Panc1 (cell line): ENCODE measurements at places on chromosomes 2 and 18.

DNA sequence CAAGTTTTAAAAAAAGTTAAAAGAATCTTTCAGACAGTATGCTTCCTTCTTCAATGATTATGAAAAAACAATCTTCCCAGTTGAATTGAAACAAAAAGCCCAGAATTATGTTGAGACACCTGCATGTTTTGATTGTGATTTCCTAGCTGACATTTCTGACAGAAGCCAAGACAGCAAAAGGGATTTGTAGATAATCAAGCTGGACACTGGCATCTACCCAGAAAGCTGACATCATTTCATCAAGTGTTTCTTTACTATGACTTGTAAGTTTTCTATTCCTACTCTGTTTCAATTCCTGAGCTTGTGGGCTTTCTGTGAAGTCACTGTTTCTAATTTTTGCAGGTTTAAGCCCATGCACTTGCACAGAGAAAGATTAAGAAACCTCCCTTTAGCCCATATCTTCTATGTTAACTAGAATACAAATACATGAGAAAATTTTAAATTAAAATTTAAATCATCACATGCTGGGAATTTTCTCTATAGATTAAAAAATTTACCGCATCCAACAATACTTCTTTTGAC lies 82.9 kb upstream of the CCDC85A start:
- DNase-seq, result no peak

DNA sequence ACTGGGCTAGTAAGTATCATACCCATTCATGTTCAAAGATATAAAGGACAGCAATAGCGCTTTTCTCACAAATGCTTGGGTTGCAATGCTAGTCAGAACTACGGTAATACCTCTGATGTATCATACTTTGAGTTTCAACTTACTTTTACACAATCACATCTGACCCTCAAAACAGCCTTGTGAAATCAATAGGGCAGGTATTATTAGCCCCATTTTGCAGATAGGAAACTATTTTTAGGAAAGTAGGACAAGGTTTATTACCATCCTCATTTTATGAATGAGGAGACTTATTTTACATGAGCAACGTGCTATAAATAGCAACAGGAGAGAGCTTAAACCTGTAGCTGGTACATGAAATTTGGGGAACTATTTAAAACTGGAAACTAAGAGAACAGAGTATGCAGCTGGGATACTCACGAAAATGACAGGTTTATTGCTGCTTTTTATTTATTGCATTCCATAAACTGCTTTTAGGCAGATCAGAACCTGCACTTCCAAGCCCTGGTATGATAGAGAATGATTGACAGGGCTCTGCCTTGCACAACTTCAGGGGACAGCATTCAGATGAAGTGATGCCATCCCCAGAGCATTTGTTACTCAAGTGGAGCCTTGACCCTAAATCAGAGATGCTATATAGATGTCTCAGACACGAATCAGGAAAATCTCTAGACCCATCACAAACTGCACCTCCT lies 42.4 kb upstream of the PPM1B start:
- no peak for DNase-seq

- DNase-seq, result no peak
Measured at GRCh38 chr2:99537910-99538485, 48.2 kb upstream of the REV1 start.

- no peak for DNase-seq
Measured at GRCh38 chr2:38571193-38571592, 31.5 kb downstream of the HNRNPLL start.

DNA sequence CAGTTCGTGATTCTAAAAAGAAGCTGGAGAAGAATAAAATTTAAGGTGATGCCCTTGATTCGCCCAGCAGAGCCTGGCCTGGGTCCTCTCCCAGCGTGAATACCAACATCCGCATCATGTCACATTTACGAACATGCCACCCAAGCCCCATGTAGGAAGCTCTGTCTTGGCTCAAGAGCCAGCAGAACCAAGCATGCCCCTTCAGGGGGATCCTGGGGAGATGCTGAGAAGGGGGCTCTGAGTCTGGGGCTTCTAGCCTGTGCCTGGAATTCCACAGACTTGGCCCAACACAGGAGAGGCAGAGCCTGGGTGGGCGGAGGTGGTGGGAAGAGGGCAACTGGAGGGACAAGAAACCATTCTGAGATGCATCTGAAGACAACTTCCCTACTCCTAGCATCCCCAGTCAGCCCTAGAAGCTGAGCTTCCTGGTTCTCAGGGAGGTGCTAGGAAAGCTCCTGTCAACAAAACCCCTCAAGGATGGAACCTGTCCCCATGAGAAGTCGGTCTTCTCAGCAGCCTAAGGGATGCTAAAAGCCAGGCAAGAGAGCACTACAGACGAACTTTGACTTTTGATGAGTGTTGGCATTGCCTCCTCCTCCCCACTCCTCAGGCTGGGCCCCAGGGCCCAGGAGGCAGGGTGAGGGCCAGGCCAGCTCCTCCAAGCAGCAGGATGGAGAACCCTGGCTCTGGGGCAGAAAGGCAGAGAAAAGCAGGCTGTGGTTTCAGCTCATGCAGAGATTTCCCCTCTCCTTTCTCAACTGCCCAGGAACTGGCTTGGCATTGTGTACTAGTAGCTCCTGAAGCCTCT lies 57.9 kb downstream of the POLR1A start:
- DNase-seq, result no peak

DNA sequence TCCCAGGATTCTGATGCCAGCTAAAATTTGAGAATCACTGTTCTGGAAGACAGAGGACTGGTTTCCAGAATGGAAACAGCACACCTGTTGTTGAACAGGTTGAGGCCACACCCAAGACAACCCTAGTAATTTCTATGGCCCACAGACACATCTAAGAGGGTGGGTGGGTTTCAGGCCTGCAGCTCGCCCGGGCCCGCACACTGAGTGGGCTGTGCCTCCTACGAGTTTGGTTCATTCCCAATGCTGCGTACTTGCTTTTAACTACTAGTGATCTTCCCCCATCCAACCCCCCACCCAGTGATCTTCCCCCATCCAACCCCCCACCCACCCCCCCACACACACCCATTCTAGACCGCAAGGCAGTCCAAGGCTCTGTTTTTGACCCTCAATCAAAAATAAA lies 1.3 kb upstream of the NFU1 start:
- no peak for DNase-seq

DNA sequence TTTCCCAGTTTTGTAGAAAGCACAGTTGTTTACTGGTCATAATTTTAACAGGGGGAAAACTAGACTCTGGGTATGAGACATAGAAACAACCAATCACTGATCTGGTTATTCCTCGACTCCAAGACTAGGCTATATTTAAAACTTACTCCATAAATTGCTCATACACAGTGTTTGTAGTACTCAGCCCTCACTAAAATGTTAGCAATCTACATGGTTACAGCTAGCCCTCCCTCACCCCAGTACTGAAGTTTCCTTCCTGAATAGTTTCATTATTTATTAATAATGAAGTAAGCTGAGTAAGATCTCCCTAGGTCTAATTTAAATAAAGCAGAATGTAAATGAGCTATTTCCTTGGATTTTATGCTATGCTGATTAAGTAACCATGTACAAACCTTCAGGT lies 275.1 kb downstream of the CDH20 start:
- DNase-seq, result no peak

DNA sequence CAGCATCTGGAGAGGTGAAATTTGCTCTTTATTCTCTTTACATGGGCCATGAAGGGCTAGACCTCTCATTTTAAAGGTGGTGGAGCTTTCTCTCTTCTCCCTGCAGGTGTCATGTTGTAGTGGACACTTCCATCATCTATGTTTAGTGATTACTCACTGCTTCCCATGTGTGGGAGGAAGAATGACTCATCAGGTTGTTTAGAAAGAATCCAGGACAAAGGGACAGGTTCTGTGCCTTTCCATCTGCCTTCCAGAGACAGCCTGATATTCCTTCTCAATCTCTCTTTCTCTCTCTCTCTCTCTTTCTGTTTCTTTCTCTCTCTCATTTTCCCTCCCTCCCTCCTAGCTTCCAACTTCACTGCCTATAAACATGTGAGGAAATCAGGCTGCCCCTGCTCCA lies 38.7 kb downstream of the SCG2 start:
- peak; percentile 78 for DNase-seq

DNA sequence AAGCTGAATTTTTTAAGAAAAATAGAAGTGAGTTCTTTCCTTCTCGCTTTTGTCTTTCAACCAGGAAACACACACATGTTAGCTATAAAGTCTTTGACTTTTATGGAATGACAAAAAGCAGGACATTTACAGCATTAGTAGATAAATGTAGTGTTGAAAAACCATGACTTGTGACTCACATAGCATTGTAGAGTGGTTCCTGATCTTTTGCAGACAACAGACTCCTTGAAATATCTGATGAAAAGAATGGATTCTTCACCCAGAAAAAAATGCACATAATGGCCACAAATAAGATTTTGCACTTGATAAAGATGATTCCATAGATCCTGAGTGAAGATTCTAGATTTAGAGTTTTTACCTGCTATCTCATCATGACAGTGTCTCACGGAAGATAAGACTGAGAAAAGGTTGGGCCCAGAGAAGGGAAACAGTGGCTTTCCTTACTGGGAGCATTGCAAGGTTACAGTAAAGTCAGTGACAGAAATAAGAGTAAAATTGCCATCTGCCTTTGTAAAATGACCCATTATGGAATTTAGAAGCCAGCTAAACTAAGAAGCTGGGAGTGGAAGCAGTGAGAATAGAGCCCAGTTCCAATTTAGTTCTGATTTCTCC lies 14.0 kb downstream of the SMARCAL1 start:
- DNase-seq, result no peak

DNA sequence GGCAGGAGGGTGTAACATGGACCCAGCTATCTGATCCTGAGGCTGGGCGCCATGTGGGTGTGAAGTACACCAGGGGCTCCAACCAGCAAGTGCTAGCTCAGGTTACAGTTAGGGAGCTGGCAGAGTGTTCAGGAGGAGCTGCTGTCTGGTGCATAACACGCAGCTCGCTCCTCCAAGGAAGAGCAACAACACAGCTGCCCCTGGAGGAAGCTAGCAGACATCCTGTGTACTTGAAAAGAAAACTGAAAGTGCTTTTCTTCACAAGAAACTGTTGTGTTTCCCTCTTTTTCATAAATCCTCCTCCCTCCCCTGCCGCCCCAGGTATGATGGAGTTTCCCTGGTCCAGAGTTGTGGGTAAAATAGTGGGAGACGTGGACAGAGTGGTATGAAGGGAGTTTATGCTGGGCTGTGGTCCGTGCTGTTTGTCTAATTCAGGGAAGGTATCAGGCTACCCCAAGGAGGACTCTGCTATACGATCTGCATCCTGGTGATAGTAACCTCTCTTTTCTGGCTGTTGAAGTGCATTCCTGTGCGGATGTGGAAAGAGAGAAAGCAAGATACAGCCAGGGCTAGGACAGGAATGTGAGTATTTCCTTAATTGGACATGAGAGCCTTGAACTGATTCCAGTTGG lies 6.1 kb upstream of the LBH start:
- DNase-seq, result no peak

DNA sequence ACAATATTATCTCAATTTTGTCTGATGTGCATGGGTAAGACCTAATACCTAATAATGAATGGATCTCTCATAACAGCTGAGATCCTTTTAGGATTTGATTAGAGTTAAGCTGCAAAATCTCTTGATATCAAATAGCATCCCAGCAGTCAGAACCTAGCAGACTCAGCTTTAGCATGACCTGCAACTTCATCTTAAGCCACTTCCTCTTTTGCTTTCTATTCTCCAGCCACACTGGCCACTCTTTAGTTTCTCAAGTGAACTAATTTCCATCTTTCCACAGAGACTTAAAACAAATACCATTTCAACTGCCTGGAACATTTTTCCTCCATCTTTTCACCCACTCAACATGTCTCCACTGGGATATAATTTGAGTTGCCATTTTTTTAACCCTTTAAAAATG lies 1251.6 kb upstream of the ZEB2 start:
- no peak for DNase-seq

DNA sequence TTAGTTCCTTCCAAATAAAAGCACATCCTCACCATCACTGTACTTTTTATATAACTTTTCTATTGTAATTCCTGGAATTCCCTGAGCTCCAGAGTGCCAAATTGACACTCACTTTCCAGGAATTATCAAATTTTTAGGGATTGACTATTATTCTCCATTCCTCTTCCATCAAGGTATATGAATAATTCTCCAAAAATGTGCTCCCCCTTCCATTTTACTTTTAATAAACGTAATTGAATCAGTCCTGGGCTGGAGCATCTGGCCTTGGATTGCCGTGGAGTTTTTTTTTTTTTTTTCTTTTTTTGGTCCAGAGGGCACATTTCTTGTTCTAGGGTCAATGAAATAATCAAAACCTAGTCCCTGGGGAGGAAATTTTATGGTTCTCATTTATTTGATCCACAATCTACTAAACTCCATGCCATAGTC lies 304.3 kb downstream of the CDCA7 start:
- no peak for DNase-seq

- no peak for DNase-seq
Measured at GRCh38 chr2:201263779-201264178, 3.4 kb downstream of the CASP8 start.

DNA sequence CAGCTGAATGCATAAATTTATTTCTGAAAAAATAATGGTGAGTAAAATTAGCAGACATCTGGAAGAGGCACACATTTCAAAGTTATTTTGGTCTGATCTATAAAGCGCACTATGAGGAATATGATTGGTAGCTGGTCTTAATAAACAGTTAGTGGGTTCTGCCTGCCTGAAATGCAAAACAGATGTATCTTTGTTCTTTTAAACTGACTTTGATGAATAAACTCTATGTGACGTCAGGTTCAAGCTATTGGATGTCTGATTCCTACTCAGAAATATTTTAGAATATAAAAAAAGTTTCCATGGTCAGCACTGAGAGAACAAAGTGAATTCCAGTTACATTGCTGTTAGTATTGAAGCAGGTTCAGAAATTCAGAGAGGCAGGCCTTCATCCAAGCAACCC lies 136.4 kb downstream of the TPGS2 start:
- no peak for DNase-seq

DNA sequence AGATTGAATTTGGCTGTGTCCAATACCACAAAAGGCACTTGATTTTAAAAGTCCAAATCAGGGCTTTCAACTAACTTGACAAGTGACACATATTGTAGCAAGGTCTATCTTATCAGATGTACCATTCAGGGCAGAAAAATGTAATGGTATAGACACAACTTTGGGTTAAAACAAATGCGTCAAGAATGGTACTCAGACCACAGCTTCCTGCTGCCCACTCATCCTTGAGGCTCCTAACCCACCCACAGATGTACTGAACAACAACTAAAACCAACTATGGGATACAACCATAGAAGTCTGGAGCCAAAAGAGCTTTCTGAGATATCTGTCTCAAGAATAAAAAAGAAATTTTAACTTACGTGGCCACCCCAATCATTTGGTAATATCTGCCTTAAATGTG lies 105.2 kb downstream of the RBM43 start:
- DNase-seq, result no peak

DNA sequence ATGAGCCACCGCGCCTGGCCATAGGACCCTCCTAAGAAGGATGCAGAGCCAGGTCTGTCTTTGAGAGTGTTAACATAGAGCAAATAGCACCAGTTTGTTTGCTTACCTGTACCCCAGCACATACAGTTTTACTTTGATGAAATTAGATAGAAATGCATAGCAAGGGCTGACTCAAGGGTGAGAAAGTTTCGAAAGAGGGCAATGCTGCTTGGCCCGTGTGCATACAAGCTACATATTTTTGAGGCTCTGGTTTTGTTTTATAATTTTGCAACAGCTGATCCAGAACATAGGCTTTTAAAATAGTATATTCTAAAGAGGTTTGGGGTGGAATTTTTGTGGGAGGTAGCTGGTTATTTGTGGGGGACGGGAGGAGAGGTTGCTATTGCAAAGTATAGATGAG lies 151.7 kb downstream of the MCFD2 start:
- DNase-seq, result no peak

- DNase-seq, result no peak
Measured at GRCh38 chr2:173783382-173783781, 181.8 kb downstream of the SP3 start.
